ENCODE measurements at places on chromosomes 5 and 9.

DNA sequence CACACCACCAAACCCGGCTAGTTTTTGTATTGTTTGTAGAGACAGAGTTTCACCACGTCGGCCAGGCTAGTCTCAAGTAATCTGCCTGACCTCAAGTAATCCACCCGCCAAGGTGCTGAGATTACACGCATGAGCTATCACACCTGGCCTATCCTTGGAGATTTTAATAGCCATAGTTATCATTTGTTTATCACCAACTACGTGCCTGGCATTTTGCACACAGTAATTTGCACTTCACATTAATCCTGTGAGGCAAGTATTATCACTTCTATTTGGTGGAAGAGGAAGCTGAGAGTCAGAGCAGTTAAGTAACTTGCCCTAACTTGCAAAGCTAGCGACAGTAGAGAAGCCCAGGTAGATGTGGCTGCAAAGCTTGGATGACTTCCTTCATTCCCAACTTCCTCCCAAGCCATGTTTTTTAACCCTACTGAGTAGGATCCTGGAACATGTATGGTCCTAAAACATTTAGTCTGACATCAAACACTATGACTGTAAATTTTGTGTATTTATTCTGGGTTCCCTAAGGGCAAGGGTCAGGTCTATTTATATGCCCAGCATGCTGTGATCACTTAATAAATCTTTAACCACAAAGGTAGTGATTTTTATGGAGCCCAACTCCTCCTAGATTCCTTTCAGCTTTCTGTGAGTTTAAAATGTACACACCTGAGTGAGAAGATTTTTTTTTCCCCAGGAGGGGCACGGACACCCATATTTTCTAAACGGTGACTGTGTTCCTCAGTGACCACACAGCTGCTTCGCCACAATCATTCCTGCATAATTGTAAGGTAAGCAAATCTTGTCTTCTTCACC lies 100.2 kb upstream of the RAI14 start:
- DNase-seq = no peak

DNA sequence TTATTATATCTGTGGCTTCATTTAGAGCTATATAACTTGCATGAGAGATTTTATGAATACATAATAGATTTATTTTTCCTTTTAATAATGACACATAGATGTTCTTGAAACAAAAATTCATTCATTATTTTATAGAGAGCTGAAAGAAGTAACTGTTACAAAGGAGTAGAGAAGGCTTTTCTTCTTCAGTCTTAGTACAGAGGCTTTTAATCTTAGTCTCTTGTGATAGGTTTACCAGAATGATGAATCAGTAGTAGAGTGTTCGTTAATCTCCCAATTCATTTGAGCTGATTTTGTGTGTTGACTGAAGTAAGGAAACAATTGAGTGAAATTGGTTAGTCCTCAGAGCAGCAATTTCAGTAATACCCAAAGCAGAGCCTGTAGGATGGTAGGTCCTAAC lies 1284.1 kb upstream of the ACO1 start:
- DNase-seq = no peak

GRCh38 chr5:91027405-91028139 lies 355.5 kb downstream of the ARRDC3 start:
- DNase-seq = no peak

DNA sequence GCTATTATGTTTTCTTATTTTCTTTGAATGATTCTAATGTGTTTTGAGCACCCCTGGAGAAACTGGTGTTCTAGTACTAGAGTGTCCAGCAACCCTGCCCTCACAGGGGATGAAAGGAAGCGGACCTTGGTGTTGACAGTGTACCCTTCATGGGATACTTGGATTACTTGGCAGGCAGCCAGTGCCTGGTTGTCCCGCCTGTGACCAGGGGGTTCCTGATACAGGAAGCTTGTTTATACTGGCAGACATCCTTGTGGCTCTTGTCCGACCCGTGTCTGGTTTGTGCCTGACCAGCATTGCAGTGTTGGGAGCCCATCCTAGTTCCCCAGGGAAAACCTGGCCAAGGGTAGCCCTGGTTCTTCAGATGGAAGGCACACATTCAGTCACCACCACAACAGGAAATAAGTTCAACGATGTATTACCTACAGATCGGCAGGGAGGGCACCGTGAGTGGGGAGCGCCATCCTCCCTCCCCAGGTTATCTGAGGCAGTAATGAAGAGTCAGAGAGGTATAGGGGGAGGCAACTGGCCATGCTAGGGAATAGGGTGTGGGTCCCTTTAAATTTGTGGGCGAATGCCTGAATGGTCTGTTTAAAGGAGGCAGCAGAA lies 47.3 kb downstream of the CACNA1B start:
- no peak for DNase-seq

DNA sequence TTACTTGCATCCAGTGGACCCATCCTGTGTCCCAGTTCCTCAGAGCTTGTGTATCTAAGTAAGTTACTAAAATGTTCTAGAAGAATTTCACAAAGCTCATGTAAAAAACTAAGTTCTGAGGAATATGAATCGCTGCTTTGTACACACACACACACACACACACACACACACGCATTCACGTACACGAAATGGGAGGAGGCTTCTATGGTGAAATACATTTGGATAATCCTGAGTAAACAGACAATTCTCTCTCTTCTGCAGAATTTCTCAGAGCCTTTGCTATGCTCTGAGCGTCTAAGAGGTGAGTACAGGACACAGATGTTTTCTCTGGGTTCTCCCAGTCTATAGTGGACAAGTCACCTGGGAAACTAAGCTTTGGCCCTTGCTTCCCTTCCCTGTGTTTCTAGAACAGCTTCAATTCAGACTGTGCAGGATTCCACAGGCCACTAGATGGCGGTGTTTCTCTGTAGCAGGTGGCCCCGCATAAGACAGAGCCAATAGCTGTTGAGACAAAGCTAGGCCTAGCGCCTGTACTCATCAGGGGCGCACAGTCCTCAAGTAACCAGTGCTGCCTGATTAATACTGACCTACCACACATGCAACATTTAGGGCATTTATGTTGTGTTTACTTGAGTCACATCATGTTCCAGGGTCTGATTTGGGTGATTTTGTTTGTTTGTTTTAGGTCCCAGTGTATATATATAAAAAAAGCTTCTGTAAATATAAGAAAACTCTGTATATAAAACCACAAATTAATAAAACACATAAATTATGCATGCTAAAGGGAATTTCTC lies 114.8 kb downstream of the LIFR start:
- DNase-seq = peak; percentile 75

GRCh38 chr9:25461416-25461815 lies 216.8 kb downstream of the TUSC1 start:
- no peak for DNase-seq

- DNase-seq = no peak
These were observed 60.1 kb downstream of the GADD45G start for GRCh38 chr9:89664896-89665329.

- DNase-seq = no peak
These were observed 163.7 kb downstream of the DAB2IP start for GRCh38 chr9:121815084-121815483.

GRCh38 chr5:10863763-10864383 lies 102.8 kb upstream of the DAP start:
- no peak for DNase-seq

DNA sequence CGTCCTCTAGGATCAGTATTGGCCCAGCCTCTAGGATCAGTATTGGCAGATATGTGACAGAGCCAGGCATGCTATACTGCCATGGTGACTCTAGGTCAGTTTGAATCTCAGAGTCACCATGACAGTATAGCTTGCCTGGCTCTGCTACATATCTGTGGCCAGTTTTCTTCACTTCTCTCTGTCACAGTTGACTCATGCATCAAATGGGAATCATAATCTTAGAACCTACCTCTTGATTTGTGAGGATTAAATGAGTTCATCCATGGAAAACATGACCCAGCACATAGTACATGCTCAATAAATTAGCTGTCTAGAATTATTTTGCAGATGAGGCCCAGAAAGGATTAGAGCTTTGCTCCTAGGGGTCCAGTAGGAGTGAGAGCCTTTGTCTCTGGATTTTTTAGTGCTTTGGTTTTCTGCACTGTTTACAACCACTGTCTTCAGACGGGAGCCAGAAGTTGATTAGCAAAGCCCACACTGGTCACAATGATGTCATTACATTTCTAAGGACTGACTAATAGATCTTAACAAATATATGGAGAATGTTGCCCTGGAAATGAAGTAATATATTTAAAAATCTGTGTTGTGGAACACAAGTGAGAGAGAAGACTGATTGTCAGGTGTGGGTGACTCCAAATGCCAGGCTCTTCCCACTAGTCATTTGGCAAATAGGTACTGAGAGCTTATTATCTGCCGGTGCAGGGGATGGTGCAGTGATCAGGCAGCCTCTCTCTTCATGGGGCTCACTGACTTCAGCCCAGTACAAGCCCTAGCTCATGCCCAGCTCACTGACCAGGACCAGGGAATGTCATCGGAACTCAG lies 76.0 kb downstream of the COL15A1 start:
- no peak for DNase-seq

GRCh38 chr9:136537896-136538598 lies 7.8 kb downstream of the NOTCH1 start:
- DNase-seq = no peak

GRCh38 chr5:159990506-159990905 lies 18.4 kb upstream of the TTC1 start:
- no peak for DNase-seq

DNA sequence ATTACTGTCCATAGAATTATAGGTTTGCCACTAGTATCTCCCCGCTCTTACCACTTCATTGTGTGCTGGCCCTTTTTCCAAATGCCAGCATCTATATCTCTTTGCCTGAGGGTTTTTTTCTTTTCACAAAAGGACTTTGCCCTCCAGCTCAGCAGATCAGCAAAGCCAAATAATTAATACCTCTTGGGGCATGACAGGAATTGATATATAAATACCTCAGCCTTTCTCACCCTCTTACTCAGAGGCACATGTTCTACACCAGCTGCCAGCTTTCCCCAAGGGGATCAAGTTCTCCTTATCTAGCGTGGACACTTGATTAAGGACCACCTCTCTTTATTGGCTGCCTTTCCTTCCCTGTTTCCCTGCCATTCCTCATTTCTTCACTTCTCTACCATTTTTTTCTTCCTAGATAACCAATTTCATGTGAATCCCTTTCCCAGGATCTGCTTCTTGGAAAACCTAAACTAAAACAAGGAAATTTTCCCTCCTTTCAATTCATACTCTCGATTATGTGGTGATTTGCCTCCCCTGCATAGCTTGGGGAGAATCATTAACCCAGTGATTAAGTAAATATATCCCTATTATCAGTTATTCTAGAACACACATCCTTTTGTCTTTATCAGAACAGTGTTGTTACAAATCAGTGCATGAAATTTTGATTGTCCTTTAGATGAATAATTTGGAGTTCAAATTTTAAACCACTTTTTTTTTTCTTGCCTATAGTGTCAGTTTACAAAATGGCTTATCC lies 6.9 kb upstream of the NUDT12 start:
- no peak for DNase-seq

DNA sequence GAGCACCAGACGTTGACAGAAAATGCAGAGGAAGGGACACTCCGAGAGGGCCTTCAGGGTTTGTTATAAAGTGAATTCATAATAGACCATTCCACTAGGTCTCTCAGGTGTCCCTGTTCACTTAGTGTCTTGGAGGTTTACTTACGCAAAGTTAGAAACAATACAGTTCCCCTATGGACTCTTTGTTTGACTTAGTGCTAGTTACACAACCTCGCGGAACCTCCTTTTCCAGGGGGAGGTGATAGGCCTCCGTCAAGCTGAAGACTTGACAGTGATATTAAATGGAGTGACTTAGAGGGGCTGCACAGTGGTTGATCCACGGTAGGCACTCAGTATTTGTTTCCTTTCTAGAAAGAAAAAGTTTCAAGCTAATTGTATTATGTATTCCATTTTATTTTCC lies 1.3 kb downstream of the CCT5 start:
- DNase-seq = no peak

DNA sequence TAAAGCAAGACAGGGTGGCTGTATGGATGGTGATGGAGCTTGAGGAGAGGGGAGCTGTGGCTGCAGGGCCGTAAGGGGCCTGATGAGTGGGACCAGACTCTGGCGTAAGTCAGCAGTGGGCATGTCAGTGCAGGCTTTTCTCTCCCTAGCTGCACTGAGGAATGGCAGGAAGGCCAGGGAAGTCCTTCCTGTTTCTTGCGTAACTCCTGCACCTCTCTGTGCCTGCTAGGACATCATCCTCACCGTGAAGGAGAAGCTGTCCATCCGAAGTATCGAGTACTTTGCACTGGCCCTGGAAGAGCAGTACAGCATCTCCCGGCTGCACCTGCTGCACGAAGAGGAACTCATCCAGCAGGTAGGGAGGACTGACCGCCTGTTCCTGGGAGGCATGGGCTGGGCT lies 24.1 kb upstream of the TRMT10B start:
- DNase-seq = no peak

DNA sequence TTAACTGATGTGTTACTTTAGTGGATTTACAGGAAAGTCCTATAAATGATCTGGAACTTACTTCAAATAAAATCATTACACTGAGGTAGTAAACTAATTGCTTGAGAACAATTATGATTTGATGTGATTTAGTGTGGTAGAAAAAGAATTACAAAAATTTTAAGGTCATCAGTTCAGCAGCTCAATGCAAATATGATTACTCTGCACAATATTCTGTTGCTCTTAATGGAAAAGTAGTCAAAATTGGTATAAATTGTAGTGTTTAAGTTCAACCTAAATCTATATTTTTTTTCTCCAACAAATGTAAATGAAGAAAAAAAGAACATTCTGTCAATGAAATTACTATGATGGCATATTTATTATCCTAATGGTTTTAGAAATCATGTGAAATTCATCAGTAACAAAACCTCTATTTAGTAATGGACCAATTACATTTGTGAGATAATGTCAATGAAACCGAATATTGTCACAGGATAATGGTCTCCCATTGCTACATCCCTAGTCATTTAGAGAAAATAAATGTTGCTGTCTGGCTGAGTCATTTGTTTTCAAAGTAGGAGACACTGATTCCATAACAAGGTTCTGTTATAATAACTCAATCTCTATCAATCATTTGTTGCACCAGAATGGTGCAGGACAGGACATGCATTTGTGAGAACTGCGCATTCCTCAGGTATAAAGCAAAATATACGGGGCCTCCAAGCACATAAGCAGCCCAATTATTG lies 177.1 kb downstream of the NFIB start:
- no peak for DNase-seq

Measured in left renal cortex interstitium (tissue), 4 donors.